ENCODE measurements at places on chromosomes 6 and 20. TPM values are rescaled to one million over a fixed set of nuclear protein-coding genes. Genes with fewer than 3 reads are reported as not detected.

SYNGAP1 gene
- 40.7 TPM for polyA plus RNA-seq

SUMO4 gene
- not detected for polyA plus RNA-seq

TBX18 gene
- 1.4 TPM for polyA plus RNA-seq

SLC52A3 gene
- polyA plus RNA-seq, result 7.4 TPM

TCFL5 gene
- polyA plus RNA-seq, result 21.1 TPM

DEF6 gene
- polyA plus RNA-seq, result 4.7 TPM

LCA5 gene
- 7.2 TPM for polyA plus RNA-seq

ZKSCAN4 gene
- polyA plus RNA-seq, result 5.3 TPM

SIRPG gene
- not detected for polyA plus RNA-seq

IGF2R gene
- 29.2 TPM for polyA plus RNA-seq

SLC35F1 gene
- 16.3 TPM for polyA plus RNA-seq

GPX5 gene
- polyA plus RNA-seq, result not detected
